8988T (cell line): ENCODE measurements at places on chromosomes 16 and 17.

- no peak for DNase-seq
Measured at GRCh38 chr17:62611728-62612127, 15.7 kb upstream of the MRC2 start.

DNA sequence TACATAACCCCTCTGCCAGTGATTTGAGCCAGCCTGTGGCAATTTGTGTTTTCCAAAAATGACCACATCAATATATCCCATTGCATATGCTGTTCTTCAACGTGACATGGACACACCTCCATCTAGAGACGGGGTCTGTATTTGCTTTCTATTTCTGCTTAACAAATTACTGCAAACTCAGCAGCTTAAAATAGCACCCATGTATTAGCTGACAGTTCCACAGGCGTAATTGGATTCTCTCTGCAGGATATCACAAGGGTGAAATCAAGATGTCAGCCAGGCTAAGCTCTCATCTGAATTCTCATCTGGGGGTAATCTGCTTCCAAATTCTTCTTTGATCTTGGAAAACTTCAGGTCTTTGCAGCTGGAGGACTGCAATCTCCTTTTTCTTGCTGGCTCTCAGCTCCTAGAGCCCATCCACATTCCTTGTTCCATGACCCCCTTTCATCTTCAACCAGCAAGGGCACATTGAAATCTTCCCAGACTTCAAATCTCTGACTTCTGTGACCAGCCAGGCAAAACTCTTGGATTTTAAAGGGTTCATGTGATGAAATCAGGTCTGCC, 8.2 kb downstream of the KRT9 start:
- no peak for DNase-seq

DNA sequence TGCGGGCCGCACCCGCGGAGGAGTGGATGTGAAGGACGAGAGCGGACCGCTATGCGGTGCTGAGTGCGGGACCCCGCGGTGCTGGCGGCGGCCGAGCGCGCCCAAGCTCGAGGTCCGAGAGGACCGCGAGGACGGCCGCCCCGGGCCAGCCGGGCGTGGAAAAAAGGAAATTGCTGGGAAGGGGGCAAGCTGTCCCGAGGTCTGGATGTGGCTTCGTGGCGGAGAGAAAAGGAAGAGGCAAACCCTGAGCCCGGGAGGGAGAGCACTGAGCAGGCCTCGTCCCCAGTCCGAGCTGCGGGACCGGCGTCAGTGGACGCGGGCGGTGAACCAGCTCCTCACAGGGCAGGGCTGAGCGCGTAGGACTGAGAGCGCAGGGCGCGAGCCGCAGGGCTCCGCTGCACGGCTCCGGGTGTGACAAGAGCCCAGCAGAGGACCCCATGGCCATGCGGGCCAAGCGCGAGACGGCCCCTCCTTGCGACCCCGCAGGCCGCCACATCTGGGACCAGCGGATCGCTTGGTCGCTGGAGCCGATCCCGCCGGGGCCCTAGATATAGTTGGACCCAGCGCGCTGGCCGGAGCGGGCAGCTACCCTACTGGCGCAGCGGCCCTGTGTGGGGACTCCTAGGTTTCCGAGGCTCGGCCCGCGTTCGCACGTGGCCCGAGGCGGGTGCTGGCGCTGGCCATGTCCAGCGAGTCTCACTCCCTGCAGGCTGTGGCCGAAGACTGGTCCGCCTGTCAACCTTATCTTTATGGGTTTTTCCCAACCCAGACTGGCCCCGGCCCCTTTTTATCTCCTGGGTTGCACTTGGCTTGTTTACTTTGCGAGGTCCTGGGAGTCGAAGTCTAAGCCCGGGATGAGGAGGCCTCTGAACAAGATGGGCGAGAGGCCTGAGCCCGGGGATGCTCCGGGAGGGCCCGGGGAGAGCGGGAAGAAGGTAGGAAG, 2.4 kb downstream of the TBX4 start:
- DNase-seq, result no peak

DNA sequence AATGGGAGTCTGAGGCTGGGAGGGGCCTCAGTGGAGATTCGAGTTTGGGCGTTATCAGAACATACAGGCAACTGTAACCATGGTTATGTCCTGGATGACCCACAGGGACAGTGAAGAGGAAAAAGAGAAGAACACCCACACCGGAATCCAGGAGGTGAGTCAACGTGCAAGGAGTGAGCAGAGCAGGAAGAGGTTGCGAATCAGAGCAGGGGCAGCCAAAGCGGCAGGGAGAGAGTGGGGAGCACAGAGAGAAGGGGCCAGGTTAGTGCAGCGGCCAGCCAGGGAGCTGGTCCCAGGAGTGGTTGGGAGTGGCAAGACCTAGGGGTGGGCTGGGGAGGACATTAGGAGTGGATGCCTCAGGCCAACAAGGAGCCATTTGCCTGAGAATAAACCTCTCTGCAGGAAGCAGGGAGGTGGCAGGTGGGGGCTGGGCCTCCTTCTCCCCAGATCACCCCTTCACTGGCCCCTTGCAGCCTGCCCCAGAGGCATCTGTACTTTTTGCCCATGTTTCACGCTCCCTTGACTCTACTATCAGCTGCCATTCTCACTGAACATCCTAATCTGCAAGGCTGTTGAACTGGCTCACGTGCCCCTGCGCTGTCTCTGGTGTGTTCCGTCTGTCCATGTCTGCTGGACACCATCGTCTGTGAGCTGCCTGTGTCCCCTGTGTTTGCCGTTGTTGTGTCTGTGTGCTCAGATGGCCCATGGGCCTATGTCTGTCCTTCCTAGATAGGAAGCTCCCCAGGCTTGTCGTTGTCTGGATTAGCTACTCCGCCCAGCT, 5.1 kb downstream of the KRT13 start:
- peak; percentile 35 for DNase-seq

GRCh38 chr16:14302399-14303181, 231.5 kb downstream of the MRTFB start:
- peak; percentile 40 for DNase-seq

DNA sequence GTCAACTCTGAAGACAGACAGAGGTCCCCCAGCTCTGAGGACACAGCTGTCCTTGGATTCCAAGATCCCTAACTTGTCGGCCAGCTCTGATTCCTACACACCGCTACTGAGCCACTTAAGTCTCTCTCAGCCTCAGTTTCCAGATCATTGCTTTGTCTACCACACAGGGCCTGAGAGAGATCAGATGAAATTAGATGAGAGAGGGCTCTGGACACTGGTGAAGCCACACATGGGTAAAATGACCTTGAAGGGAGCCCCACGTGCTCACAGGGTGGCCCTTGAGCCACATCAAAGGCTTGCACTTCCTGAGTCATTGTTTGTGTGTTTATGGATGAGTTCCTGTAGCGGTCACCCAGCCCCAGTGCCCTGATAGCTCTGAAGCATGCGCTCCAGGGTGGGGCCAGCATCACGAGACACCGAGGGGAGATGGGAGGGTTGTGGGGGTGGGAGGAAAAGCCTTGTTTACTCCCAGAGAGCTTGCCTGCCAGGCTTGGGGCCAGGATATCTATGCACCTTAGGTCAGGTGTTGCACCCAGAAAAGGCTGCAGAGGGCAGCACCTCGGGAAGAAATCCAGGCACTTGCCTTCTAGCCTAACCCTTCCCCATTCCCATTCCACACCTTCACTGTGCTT, 32.7 kb upstream of the SLC6A2 start:
- no peak for DNase-seq

DNA sequence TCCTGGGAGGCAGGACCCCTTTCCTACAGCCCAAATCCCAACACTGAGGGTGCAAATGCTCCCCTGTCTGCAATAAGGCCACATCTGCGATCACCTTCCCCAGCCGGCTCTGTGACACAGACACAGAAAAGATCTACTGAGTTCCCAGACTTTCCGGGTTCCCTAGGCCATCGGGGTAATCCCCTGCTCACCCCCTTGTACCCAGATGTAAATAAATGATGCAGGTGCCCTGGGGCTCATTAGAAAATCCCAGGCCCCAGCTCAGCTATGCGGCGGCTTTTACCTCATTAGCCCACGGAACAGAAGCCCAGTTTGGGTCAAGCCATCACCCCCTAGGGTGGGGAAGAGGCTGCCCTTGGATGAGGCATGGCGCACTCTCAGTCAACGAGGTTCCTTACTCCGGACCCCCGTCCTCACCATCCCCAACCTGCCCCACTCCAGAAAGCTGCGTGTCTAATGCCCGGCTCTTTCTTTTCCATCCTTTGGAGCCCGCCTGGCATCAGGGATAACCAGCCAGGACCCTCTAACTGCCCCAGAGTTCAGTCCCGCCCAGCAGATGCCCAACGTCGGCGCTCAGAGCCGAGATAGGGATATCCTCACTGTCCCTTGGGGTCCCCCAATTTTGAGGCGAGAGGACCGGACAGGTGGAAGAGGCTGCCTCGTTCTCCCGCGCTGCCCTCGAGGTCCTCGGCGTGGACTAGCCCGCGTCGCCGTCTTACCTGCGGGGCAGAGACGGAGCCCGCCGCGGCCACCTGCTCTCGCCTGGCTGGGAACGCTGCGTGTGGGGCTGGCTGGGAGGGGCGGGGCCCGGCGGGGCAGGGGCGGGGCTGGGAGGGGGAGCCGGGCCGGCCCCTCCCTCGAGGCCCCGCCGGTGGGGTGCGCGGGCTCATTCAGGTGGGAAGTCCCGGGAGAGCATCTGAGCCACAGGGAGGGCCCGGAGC, at the start of gene ZNF385C:
TSS of gene ZNF385C (minus strand) at position 783 of the 941 bp plus-strand sequence. CDS start 35,417 bp downstream, outside the sequence.
- DNase-seq, result no peak

- DNase-seq, result no peak
Measured at GRCh38 chr16:19380328-19380727, 37.4 kb upstream of the TMC5 start.

DNA sequence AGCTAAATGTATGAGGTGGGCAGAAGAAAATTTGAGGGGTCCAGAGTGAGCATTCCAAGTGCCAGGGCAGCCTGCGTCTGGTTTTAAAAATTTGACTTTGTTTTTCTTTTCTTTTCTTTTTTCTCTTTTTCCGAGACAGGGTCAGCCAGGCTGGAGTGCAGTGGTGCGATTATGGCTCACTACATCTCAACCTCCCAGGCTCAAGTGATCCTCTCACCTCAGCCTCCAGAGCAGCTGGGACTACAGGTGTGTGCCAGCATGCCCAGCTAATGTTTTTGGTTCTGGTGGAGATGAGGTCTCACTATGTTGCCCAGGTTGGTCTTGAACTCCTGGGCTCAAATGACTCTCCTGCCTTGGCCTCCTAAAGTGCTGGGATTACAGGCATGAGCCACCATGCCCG, 15.6 kb downstream of the SMPD3 start:
- DNase-seq, result no peak

DNA sequence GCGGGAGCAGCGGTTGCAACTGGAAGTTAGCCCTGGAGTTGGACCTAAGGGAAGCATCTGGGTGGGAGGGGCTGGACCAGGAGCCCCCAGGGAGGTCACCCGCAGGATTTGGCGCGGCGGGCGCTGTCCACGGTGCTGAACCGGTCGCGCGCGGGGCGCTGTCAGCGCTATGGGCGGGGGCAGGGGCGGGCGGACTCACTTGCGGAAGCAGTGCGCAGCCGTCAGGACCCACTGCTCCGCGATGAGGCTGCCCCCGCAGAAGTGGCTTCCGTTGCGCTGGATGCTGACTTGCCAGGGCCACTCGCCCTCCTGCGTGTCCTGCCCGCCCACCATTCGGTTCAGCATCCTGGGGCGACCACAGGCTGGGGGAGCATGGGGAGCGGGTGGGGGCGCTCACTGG, 4.5 kb downstream of the PRSS27 start:
- no peak for DNase-seq

DNA sequence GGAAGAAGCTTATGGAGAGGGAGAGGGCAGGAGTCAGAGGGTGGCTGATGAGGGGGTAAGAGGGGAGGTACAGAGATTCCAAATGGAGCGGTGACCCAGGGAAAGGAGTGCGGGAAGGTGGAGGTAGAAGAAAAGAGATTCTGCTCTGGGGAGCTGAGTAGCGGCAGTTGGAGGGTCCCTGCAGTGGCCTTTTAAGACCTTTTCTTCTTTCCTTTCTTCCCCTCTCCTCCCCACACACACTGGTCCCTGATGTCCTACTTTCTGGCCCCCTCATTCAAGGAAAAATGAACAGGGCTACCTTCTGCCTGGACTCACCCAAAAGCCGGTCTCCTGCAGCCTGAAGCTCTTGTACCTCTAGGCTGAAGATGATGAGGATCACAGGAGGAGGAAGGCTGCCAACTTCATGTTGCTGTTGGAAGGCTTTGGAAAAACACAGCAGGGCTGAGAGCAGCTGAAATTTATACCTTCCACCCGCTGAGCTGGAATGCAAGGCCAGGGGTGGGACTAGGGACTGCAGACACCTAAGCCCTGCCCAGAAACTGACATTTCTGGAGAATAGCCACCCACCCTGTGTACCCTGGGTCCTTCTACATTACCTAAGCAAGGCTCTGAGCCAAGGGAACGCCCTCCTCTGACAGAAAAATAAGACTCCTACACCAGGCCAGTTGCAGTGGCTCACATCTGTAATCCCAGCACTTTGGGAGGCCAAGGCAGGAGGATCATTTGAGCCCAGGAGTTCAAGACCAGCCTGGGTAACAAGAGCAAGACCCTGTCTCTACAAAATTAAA, 9.4 kb upstream of the HEATR6 start:
- no peak for DNase-seq

DNA sequence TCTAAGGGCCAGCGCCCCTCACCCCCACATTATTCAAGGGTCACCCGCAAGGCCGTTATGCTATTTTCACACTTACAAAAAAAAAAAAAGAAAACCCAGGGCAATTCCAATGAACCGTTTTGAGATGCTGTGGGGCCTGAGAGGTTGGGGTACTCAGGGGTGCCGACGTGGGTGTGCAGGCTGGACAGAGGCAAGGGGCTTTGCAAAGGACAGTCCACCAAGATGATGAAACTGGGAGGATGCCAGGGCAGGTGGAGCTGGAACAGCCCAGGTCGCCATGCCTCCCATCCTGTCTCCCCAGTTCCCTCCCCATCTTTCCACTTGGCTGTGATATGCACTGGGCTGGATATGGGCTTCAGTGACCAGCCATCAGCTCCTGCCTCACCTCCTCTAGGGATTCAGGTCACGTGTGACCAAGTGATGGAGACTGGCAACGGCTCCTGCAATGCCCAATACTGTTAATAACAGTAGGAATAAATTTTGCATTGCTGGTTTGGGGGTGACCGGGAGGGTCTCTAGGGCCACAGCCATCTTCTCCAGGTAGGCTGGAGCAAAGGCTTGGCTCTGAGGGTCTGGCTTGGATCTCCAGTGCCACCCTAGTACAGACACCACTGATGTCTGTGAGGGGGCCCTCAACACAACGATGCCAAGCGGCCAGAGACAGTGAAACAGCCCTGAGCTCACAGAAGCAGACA, 151.3 kb upstream of the TNRC6C start:
- DNase-seq, result no peak

GRCh38 chr16:14509675-14510132, 120.4 kb downstream of the PARN start:
- no peak for DNase-seq

DNA sequence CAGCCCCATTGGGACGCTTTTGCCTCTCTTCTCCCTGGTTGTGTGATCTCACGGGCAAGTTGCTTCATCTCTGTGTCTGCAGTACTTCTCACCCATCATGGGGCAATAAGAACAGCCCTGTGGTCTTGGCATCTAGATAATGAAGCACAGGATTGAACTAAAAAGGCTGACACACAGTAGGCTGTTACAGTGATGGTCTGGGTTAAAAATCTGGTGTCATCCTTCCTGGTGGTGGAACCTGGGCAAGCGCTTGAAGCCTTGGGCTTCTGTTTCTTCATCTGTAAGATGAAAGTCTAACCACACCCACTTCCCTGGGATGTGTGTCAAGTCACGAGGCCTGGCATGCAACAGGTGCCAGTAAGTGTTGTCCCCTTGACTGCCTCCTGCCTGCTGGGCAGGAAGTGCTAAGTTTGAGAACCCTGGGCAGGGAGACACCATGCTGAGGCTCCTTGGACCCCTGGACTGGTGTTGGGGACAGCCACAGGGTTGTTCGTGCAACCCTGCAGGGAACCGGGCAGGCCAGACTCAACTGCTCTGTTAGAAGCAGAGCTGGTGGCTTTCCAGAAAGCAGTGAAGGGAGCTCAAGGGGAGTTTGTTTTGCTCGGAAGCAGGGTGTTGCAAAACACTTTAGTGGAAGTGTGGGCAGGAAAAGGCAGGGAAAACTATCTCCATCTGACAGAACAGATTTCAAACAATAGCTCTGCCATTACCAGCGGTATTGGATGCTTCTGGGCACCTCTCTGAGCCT, 5.9 kb upstream of the MAP2K3 start:
- DNase-seq, result no peak
